ENCODE measurements at places on chromosomes 11 and 22.
A peak's percentile ranks its signal among the peaks of the same experiment; 100 is the strongest.

- DNase-seq: no peak
Measured at GRCh38 chr11:98059488-98059887, 961.3 kb upstream of the CNTN5 start.

- no peak for DNase-seq
Measured at GRCh38 chr11:110512026-110512425, 82.3 kb downstream of the FDX1 start.

DNA sequence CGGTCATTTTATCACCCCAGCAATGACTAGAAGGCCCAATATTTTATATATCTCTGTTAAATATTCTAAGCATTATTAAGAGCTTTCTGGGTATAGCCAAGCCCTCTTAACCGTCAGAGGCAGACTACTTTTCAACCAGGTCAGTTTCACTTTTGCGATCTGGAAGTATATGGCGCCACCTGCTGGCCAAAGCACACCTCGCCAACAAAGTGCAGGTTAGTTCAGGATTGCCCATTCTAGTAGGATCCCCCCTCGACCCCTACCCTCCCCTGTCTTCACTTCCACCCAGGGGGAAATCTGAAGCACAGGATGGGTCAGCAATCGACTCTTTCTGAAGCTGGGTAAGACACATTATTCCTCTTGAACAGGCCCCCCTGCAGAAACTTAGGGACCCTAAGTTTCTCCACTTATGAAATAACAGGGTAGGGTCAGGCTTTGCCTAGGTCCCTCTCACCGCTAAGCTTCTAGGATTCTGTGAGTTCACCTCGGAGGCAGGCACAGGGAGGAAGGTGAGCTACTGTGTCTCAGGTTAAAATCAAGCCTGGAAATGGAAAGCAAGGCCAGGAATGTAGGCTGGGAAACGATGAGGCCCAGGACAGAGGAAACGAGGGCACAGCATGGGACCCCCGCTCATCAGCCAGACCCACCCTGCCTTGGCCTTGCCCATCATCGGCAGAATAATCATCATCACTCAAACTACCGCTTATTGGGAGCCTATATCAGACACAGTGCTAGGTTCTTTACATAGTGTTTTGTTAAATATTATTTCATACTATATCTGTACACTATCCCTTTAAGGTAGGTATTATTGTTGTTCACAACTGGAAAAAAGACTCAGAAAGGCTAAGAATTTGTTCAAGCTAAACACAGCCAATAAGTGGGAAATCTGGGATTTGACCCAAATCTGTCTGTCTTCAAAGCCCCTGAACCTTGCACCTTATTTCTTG is 35.6 kb downstream of the KCNJ1 start:
- DNase-seq: no peak

DNA sequence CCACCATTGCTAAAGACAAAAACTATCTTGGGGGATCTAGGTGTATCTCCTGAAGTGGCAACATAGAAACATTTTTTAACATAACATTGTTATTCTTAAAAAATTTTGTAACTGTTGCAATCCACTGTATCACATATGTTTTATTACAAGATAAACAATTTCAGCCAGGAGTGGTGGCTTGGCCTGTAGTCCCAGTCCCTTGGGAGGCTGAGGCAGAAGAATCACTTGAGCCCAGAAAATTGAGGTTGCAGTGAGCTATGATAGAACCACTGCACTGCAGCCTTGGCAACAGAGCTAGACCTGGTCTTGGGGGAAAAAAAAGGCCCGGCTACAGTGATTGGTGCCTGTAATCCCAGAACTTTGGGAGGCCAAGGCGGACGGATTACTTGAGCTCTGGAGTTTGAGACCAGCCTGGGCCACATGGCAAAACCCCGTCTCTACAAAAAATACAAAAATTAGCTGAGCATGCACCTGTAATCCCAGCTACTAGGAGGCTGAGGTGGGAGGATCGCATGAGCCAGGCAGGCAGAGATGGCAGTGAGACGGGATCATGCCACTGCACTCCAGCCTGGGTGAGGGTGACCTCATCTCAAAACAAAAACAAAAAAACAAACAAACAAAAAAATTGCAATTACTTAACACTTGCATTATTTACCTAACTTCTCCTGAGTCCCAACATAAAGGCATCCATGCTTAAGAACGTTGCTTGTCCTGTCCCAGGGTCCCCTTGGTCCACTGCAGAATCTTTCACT is 1.5 kb upstream of the DEPDC5 start:
- DNase-seq: no peak

DNA sequence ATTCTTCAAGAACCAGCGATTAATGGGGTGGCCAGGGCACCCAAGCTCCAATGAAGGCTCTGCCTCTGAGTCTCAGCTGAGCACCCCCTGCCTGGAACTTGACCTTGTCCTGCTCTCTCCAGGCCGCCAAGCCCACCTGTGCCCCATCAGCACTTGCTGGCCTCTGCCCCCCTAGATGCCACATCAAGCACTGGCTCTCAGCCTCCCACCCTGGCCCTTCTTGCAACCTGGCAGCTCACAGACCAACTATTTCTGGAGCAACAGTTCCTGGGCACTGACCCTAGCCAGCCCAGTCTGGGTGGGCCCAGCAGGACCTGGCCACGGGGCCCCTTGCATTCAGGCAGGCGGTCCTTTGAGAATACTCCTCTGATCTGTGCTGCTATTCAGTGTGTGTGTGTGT is 98.8 kb upstream of the PITPNB start:
- DNase-seq: no peak

DNA sequence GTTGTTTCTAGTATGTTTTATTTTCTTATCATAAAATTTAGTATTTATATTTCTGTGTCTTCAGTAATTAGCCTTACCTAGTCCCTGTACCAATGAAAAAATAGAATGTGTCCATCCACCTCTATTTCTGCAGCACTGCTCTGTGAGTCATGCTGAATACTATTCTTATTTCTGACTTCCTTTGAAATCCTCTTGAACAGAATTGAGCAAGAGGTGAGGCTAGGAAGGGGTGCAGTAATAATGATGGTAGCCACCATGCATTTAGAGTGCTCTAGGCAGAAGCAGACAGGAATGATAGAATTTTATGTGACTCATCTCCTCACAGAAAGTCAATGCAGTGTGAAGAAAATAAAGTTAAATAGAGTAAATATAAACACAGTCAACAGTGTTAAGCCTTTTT is 60.0 kb downstream of the OR10A6 start:
- no peak for DNase-seq

GRCh38 chr11:77174559-77174958 is 46.5 kb downstream of the MYO7A start:
- DNase-seq: no peak

DNA sequence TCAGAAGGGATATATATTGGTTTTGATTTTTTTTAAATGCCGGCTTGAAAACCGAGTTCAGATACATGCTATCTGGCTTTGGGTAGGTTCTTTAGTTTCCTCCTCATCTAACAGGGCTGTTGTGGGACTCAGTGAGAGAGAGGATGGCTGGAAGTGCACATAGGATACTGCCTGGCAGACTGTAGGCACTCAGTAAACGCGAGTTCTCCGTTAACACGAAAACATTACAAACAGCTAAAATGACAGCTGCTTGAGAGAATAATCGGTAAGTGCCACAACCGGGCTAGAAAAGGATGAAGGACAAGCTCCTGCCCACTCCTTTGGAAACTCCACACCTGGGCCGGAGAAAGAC is 369 bp downstream of the XRRA1 start:
- no peak for DNase-seq

DNA sequence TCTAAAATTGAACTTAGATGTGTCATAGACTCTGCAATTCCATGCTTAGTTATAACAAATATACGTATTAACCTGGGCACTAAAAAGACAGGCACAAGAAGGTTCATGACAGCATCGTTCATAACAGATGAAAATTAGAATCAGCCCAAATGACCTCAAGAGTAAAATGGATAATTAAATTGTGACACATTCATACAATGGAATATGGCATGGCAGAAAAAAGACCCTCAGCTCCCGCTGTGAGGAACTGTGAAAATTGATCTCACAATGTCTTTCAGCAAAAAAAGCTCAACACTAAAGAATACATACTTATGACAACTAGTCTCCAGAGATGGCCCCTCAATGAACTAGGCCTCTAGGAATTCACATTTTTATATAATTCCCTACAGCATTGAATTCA is 386.0 kb downstream of the GUCY1A2 start:
- no peak for DNase-seq

DNA sequence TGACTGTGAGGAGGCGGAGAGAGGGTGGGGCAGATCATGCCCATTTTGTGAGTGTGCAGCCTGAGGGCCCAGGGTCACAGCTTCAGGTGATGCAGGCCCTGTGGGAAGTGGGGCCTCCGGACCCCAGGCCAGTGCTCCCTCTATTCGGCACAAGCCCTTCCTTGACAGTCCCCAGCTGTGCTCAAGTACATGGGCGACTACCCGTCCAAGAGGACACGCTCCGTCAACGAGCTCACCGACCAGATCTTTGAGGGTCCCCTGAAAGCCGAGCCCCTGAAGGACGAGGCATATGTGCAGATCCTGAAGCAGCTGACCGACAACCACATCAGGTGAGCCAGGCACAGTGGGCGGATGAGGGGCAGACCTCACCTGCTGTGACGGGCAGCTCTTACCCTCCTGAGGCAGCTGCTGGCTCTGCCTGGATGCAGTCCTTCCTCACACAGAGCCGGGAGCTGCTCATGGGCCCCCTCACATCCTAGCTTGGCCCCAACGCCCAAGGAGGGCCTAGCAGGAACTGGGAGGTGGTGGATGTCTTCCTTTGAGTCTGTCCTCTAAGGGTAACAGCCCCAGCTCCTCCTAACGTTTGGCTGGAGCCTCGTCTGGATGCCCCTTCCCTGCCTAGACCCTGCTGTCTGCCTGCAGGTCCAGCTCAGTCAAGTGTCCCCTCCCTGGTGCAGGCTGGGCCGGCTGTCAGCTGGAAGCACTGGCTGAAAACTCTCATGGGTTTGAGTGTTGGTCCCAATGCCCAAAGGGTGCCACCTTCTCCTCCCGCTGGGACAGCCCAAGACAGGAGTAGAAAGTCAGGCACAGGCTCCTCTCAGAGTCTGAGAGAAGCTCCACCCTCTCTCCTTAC is 76.1 kb downstream of the MYO7A start:
- no peak for DNase-seq

- no peak for DNase-seq
Measured at GRCh38 chr11:2580061-2580421, 119.8 kb downstream of the KCNQ1OT1 start.

DNA sequence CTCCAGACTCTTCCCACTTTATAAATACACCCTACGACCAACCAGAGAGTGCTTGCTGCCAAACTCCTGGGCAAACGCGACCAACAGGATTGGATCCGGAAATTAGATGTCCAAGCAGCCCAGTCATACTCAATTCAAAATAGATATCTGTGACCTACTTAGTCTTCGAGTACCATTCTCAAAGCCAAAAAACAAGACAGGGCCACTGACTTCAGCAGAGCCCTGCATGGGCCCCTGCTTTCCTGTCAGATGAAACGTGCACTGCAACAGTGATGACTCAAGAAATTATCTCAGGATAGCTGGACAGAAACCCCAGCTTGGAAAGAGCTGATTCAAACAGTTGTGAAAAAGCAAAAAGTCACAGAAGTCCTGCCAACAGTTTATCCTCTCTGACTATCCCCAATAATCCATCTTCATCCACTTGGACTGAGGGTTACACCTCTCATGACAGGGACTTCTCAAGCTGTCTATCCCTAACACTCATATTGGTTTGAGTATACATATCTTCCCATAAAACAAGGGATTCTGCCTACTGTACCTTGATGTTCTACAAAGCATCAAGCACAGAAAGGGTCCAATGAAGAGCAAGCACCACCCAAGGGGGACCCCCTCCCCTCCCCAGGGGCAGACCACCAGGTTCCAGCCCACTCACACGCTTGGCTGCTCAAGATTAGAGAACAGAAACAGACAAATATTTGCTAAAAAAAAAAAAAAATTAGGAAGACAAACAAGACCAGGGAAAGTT is 17.4 kb downstream of the SMCO4 start:
- DNase-seq: no peak

- DNase-seq: no peak
Measured at GRCh38 chr11:6433998-6434660, 6.7 kb downstream of the HPX start.

GRCh38 chr22:40178417-40179409 is 988 bp downstream of the TNRC6B start:
- peak; percentile 36 for DNase-seq

DNA sequence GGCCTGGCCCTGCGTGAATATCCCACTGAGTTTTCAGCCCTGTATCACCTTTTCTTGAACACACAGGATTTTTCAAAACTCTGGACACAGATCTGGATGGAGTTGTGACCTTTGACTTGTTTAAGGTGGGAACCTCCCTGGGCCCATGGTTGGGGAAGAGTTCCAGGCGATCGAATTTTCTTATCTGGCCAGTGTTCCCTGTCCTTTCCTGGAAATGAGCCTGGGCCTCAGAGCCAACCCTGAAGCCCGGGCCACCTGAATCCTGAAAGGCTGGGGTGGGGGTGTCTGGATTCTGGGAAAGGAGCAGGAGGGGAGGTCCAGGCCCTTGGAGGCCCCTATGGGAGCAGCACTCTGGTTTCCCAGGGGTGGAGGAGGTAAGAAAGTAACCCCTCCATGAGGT is 29.0 kb downstream of the CAPN1 start:
- DNase-seq: no peak

GRCh38 chr11:111063726-111064517 is 181.6 kb upstream of the POU2AF2 start:
- DNase-seq: no peak

- no peak for DNase-seq
Measured at GRCh38 chr11:131770801-131771200, 400.4 kb downstream of the NTM start.

DNA sequence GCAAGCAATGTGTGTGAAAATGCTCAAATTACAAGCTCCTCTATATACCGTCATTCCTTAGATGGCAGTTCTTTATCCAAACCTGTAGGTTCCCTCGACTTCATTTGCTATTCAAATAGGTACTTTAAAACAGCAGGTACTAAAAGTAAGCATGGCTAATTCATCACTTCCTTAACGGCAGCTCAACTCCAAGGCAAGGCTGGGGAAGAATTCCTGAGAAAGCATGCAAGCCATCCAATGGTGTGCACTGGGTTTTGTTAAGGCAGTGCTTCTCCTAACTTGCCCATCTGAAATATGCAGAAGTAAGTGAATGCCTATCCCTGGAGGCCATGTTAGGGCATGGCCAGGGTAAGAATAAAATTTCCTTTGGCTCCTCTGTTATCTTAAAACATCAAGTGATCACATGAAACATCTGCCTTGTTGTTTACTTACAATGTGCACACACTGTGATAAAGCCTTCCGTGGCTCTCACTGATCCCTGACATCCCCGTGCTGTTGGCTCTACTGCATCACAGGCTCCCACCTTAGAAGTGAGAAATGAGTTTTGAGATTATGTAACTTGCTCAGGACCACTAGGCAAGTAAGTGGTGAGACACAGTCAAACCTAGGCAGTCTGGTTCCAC is 52.1 kb downstream of the SMCO4 start:
- DNase-seq: no peak
